ENCODE measurements at places on chromosomes 2 and 18.

- DNase-seq: no peak
Measured at GRCh38 chr2:10359731-10360329, 57.1 kb downstream of the HPCAL1 start.

GRCh38 chr2:133674433-133675331, 106.4 kb upstream of the NCKAP5 start:
- no peak for DNase-seq

DNA sequence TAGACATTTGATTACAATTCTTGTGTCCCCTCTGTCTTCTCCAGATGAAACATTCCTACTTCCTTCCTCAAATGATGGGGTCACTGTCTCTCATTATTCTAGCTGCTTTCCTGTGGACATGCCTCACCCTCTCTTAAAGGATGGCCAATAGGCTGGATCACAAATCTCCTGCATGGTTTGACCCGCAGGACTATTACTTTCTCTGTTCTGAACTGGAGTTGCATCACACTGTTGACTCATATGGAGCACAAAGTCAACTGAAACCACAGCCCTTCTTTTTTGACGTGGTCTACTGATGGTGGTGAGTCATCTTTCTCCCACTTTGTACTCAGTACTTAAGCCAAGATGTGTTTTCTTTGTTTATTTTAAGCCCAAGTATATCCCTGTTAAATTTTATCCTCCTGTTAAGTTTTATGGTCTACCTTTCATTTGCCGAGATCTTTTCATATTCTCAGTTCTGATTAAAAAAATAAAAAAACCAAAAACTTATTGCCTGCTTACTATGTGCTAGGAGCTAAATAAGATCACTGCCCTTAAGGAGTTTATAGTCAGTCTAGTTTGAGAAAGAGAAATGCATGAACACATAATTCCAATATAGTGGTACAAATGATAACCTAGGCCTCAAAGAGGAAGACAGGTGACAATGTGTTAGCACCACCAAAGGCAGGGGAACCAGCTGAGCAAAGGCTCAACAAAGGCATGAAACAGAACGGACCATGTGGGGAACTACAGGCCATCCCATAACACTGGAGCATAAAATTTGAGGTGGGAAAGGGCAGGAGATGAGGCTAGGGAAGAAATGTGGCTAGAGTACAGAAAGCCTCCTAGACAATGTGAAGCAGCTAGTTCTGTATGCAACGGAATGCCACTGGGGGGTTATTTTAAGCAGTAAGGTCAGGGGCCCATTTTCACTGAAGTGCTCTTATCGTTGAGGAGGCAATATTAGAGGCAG, 67.6 kb upstream of the ZFP36L2 start:
- DNase-seq: peak; percentile 67

DNA sequence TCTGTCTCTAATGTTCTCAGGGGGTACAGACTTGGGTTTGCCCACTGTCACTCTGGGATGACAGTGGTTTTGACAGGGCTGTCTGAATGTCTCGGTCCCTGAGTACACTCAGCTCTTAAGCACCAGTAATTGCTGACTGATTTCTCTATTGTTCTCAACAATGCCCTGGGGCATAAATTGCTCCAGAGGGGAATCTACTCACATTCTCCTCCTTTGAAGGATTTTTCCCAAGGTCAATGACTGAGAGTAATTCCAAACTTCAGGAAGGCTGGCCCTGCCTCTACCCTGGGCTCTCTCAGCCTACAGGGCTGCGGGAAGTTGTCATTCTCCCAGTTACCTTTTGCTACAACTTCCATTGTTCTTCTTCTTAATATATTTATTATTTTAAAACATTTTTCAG, 36.5 kb downstream of the MC2R start:
- DNase-seq: no peak

GRCh38 chr2:9269695-9270360, 63.2 kb downstream of the ASAP2 start:
- DNase-seq: no peak

- no peak for DNase-seq
Measured at GRCh38 chr2:33051586-33052360, 105.0 kb downstream of the LTBP1 start.

- no peak for DNase-seq
Measured at GRCh38 chr2:181121996-181122395, 141.6 kb downstream of the UBE2E3 start.

GRCh38 chr18:42025974-42026625, 71.1 kb downstream of the PIK3C3 start:
- DNase-seq: no peak

GRCh38 chr18:51890762-51891161, 449.2 kb upstream of the DCC start:
- no peak for DNase-seq

- peak; percentile 19 for DNase-seq
Measured at GRCh38 chr2:210577263-210578071, 21.1 kb downstream of the CPS1 start.

DNA sequence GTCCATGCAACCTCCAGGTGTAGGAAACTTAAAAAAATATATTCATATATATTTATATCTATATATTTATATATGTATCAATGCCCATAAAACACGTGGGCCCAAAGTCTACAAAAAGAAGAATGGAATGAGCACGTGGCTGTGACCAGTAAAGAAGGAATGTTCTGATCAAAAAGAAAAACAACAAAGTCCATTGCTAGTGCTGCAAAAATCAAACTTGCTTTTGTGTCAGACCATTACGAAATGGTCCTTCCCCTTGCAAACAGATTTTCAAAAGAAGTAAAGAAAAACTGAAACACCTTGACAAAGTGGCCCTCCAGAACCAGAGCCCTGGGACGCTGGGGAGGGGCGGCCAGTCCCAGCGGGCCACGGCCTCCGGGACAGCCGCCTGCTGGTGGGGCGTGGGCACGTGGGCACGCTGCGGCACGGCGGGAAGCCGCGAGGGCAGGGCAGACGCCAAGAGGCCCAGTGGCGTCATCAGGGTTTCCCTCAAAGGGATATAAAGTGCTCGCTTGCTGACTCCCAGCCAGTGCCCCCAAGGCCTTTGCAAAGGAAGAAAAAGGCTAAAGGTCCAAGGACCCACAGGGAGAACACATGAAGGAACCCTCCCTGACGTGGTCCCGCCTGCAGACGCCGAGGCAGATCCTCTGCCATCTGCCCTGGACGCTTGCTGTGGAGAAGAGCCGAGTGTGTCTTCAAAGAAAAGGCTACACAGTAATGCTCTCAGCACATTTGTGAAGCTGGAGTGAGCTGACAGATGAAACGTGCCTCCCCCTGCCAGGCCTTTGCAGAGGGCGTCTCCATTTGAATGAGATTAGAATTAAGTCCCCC, 201.8 kb downstream of the TWIST2 start:
- DNase-seq: no peak

- no peak for DNase-seq
Measured at GRCh38 chr2:85462322-85462721, 43.8 kb downstream of the SH2D6 start.

GRCh38 chr2:229653531-229653930, 60.8 kb downstream of the DNER start:
- DNase-seq: no peak

- no peak for DNase-seq
Measured at GRCh38 chr2:27903018-27903417, 12.5 kb downstream of the BABAM2 start.

DNA sequence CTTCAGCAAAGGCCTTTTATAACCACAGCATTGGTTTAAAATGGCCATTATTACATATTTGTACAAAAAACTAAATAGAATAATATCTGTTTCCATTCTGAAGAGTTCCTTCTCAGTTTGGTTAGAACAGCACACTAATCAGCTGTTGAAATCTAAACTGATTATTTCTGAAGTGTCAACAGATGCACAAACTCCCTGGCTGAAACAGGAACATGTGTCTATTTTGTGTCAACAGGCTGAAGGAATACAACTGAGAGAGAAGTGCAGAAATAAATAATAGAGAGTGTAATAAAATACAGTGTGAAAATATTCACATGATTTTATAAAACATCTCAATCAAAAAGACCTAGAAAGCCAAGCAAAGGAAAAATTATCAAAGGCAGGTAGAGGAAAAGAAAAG, 29.7 kb downstream of the IKZF2 start:
- DNase-seq: no peak

- DNase-seq: no peak
Measured at GRCh38 chr18:76673281-76674185, 148.8 kb upstream of the ZNF236 start.

- DNase-seq: no peak
Measured at GRCh38 chr2:75807992-75808391, 97.3 kb upstream of the GCFC2 start.

DNA sequence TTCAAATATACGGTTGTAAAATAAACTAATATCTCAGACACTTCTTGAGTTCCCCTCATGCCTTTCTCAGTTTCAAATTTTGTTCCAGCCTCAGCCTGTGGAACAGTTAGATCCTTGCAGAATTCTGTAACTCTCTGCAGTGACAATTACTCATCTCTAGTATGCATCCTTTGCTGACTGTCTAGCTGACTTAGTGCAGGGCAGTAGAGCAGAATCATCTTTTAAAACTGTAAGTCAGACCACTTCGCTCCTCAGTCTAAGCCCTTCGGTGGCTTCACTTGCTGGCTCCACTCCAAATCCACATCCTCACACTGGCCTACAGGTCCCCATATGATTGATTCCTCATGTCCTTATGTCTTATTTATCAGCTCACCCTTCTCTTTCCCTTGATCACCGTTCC, 164.1 kb upstream of the ZSWIM2 start:
- no peak for DNase-seq

GRCh38 chr2:166382448-166382847, 6.7 kb upstream of the SCN9A start:
- DNase-seq: no peak

GRCh38 chr18:56721031-56721430, 69.9 kb downstream of the WDR7 start:
- DNase-seq: no peak

GRCh38 chr18:72233106-72233505, 311.0 kb downstream of the CBLN2 start:
- DNase-seq: no peak

DNA sequence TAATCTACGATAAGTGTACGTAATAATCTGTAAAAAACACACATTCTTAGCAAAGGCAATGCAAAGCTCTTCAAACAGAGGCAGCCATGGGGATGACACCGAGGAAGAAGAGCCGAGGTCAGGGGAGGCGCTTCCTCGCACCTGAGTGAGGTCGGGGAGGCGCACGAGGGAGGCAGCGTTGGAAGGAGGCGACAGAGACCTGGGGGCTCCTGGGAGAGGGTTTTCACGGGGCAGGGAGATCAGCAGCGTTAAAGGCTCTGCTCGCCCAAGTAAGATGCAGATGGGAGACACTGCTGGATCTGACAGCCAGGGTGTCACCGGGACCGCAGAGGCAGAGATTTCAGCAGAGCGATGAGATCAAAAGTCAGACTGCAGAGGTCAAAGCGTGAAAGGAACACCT, 143.1 kb downstream of the L3MBTL4 start:
- DNase-seq: no peak

GRCh38 chr18:75478996-75479880, 51.7 kb upstream of the SMIM21 start:
- DNase-seq: peak; percentile 11

- DNase-seq: no peak
Measured at GRCh38 chr18:53887447-53887846, 337.0 kb downstream of the MBD2 start.

DNA sequence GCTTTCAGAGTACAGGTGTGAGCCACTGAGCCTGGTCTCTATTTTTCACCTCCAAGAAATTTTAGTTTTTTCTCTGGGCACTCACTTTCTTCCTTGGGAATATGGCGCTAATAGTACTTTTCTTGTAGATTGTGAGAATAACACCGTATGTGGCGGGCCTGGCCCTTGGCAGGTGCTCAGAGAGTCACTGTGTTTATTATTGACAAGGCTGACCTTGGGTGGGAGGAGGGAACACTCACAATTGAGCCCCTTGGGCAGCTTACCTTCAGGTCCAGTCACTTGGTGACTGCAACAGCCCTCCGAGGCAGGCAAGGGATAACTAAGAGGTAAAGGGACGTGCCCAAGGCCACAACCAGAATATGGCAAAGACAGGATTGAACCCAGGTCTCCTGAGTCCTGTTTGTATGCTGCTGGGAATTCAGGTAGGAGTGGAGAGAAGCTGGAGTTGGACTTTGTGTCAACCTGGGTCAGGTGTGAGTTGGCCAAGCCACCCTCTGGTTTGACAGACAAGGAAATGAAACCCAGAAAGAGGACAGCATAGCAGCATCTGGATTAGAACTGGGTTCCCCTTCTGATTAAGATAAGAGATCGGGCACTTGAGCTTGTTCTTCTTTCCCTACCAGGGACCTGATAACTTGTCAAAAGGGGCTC, 2.8 kb upstream of the STK25 start:
- no peak for DNase-seq

DNA sequence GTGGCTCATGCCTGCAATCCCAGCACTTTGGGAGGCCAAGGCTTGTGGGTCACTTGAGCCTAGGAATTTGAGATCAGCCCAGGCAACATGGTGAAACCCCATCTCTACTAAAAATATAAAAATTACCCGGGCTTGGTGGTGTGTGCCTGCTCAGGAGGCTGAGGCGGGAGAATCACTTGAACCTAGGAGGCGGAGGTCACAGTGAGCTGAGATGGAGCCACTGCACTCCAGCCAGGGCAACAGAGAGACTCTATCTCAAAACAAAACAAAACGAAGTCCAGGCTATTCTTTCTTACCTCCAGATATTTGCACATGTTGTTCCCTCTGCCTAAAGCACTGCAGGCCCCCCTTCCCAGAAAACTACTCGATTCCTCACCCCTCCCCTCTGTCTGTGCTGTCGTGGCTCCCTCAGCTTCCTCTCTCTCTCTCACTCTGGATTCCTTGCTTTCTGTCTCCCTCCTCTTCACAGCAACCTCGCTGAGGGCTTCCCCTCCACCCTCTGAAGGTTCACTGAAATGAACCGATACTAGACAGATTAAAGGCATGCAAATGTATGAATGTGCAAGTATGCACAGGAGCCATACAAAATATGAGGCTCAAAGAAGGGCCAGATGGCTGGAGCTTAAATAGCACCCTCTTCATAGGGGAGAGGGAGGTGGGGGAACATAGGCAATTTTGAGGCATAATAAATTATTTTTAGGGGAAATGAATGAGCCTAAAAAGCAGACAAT, 18.5 kb downstream of the TMEM177 start:
- DNase-seq: no peak

GRCh38 chr18:73594749-73595148, 552.9 kb downstream of the FBXO15 start:
- no peak for DNase-seq

DNA sequence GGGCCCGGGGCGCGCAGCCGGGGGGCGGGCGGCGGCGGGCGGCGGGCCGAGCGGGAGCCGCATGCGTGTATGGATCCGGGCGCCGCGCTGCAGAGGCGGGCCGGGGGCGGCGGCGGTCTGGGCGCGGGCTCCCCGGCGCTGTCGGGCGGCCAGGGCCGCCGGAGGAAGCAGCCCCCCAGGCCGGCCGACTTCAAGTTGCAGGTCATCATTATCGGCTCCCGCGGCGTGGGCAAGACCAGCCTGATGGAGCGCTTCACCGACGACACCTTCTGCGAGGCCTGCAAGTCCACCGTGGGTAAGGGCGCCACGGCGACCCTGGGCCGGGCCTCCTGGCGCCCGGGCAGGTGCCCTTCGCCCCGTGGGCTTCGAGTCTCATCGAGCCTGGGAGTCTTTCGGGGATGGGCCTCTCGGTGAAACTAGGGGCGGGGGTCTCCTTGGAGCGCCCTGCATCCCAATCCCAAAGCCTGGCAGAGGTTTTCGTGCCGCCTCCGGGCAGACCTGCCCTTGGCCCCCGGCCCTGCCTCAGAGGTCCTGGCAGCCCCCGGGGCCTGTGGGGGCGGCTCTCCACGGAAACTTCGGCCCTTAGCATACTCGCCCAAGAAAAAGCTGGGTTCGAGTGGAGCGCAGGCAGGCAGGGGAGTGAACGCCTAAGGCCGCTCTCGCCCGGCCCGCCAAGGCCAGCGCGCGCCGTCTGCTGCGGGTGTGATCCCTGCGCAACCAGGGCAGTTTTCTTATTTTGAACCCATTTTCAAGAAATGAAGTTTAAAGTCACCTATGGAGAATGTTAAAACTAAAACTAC, 622 bp downstream of the RAB12 start:
- DNase-seq: peak; percentile 50
